ENCODE measurements at places on chromosomes 12 and 14.

- DNase-seq, result peak; percentile 87
Measured at GRCh38 chr12:94459728-94460615, at the start of gene CEP83. CEP83 (minus strand) TSS chr12:94459867; CDS start chr12:94412490, 47,377 bp downstream.

GRCh38 chr14:35471803-35472202 is 62.2 kb upstream of the INSM2 start:
- DNase-seq, result no peak

DNA sequence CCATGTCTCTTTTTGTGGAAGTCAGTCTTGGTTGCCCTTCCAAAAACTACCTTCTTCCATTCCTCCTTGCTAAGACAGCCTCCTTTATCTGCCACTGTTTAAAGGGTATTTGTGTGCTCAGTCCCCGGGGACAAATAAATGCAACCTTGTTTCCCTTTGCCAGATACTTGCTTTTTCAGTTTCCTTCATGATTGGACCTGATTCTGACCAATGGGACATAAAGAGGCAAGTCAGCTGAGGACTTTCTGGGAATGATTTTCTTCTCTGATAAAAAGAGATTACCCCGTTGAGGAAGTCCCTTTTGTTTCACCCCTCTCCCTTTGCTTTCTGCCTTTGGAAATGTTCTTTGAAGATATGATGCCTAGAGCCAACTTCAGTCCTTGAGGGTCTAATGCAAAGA is 7.4 kb upstream of the TUBA1B start:
- DNase-seq, result no peak

DNA sequence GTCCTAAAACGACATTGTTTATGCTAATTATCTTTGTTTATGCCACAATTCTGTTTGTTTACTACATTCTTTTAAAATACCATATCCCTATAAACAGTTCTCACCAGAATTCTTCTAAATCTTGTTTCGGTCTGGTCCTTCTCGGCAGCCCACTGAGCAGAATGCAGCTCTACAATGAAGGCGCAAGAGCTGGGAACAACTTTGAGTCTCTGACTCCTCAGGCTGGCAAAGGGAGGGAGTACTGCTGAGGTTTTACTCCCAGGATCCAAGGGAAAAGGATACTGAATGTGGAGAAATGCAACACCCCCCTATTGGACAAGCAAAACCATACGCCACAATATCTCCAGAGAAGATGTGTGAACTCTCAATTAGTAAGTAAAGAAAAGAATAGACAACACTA is 5.4 kb downstream of the SOX5 start:
- DNase-seq, result no peak

DNA sequence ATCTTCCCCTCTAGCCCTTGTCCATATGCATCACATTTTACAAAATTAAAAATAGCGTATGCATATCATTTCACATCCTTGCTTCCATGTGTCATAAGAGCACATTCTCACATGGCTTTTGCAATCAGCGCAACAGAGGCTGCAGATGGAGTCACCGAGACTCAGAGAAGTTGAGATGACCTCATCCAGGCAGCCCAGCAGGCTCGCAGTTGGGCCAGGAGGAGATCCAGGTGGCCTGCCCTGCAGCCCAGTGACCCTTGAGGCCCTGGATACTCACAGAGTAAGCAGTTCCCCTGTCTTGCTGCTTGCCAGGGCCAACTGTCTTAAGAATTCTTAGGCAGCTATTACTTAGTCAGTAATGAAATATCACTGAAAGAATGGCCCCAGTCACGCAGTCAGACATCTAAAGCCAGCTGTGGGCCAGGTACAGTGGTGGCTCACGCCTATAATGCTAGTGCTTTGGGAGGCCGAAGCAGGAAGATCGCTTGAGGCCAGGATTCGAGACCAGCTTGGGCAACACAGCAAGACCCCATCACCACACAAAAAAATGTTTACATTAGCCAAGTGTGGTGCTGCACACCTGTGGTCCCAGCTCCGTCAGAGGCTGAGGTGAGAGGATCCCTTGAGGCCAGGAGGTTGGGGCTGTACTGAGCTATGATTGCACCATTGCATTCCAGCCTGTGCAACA is 9.1 kb downstream of the CAMKK2 start:
- DNase-seq, result peak; percentile 48

- peak; percentile 86 for DNase-seq
Measured at GRCh38 chr12:124389138-124389724, 94.3 kb downstream of the RFLNA start.

Data from fibroblast of the aortic adventitia (primary cell).